ENCODE measurements at places on chromosomes 5 and 9.

DNA sequence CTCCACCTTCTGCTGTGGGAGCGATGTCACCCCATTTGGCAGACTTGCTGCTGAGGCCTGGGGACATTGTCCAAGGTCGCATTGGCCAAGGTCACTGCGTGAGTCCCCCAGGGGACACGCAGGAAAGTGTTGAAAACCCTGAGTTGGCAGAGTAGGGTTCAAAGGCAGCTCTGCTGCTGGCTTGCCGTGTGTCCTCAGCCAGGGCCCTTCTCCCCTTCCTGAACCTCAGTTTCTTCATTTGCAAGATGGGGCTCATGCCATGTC lies 14.0 kb downstream of the ASS1 start:
- no peak for DNase-seq

GRCh38 chr9:20591223-20591622 lies 31.1 kb downstream of the MLLT3 start:
- DNase-seq: no peak

DNA sequence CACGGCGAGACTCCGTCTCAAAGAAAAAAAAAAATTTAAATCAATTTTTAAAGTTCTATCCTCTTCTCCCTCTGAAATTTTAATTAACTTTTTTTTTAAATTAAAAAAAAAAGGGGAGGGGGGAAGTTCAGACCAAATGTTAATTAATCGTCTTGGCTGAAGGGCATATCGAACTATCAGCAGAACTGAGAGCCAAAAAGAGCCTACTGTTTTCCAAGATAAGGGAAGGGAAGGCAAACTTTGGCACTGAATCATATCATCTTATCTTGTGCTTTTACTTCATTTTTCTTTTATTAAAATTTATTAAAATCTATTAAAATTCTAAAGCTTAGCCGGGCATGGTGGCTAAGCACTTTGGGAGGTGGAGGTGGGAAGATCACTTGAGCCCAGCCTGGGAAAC lies 45.9 kb upstream of the MTMR12 start:
- DNase-seq: no peak

DNA sequence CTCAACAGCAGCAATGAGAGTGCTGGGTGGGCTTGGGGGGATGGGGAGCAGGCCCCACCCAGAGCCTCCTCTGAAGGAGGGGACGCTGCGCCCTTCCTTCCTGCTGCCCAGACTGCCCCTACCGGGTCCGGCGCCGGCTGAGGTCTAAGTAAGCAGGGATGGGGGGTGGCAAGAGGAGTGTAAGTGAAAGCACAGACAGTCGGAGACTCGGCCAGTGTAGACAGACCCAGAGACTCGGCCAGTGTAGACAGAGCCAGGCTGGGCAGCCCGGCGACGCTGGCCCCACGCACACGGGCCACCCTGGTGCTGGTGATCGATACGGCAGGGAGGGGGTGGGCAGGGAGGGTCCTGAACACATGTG lies 7.4 kb upstream of the ENTPD8 start:
- no peak for DNase-seq

GRCh38 chr5:143931986-143932385 lies 120.0 kb downstream of the HMHB1 start:
- DNase-seq: no peak

DNA sequence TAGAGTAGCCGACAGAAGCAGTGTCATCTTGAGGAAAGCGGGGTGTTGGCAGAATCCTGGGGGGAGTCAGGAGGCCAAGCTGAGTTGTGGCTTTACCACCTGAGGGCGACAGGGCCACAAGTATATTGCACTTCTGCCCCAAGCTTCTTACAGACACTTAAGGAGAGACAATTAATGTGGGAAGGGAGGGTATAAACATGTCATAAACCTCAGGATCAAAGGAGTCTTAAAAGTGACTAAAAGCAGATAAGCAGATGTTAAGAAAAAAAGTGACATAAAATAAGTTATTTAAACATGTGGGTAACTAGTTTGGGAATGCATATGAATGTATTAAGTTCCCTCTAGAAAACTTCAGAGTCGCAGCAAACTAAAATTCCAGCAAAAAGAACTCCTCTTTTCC lies 63.9 kb downstream of the ERAP1 start:
- DNase-seq: no peak

- no peak for DNase-seq
These were observed 24.0 kb downstream of the PTGES2 start for GRCh38 chr9:128103589-128103962.

DNA sequence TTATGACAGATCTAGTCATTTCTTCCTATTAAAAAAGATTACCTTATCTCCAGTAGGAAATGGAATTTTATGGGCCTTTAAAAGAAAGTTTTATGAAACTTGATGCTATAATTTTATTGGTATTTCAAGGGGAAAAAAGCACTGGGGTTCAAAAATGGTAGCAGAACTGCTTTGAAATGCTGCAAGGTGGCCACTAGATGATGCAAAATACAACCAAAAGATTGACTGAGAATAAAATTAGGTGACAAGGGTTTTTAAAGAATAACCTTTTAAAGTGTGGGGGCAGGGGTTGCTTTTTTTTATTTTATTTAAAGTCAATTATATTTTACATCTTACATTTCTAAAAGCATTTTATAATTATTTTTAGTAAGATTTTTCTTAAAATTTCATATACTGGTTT lies 61.7 kb downstream of the KLF9 start:
- no peak for DNase-seq

DNA sequence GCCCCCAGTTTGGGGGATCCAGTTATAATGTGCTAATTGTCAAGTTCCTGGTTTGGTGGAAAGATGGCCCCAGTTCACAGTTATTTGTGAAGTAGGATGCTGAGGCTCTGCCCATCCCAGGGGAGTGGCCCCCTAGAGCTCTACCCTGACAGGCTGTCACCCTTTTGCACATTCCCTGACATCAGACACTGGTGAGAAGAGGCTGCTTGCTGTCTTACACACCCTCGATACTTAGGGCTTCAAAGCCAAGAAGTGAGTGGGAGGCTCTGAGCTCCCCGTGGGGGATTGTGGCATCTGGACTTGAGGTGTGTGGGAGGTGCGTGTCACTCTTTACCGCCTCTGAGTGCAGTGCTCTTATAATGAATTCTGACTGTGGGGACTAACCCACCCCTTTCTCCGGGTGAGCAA lies 168.5 kb downstream of the DOCK2 start:
- no peak for DNase-seq

DNA sequence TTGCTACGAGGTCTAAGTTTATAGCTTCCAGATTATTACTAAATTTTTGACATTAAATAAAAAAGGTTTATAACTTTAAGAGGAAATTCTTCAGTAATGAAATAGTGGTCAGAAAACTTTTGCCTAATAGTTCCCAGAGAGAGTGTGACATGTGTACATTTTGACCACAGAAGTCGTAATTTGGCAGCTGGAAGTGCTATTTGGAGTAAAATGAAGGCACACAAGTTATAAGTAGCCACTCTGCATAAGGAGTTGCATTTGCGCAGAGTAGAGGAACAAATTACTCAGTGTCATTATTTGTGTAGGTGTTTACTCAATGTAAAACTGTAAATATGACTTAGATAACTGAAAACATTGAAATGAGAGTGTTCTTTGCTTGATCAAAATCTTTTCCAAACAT lies 408.4 kb downstream of the CCDC171 start:
- no peak for DNase-seq

DNA sequence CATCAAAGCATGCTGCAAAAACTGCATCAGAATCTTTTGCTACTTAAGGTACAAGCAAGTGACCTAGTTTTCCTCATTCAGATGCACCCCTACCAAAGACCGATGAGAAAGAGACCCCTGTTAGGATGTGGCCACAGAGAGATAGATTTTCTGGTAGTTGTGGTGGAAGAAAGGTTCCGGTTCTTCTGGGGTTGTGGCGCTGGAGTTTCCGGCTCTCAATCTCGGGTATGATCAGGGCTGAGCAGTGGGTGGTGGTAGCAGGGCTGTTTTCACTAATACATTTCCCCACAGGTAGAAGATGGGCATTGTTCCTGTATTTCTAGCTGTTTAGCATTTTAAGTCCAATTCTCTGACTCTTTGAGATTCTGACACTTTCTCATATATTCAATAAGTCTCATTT lies 58.4 kb downstream of the PCSK1 start:
- no peak for DNase-seq

DNA sequence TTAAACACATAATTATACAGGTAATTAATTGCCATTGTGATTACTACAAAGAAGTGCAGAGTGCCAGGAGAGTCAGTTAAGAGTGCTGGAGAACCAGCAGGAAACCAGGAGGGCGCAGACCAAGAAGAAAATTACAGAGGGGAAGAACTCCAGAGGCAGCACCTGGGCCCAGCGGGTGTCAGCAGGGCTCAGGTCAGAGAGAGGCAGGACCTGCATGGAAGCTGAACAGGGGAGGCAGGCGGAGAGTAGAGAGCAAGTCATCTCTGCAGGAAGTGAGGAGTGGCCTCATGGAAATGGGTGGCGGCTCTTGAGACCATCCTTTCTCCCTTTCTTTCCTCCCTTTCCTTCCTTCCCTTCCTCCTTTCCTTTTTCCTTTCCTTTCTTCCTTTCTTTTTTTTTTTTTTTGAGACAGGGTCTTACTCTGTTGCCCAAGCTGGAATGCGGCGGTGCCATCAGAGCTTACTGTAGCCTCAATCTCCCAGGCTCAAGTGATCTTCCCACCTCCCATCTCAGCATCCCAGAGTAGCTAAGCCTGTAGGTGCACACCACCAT lies 4.0 kb upstream of the ZBTB34 start:
- DNase-seq: no peak

DNA sequence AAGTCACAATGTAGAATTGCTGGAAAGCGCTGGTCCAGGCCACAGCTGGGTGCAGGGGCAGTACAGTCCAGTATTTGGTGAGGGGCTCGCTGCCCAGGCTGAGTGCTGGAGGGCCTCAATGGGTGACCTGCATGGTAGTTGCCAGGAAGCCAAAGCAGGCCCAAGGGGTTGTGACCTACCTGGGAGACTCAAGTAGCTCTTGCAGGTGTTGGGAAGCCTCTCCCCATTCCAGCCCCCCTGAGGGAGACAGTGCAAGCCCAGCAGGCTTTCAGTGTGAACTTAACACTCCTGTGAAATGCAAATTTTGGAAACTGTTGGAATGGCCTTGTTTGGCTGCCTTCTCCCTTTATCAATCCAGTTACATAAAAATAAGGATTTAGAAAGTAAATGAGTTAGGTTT lies 13.9 kb downstream of the KDM4C start:
- DNase-seq: no peak

DNA sequence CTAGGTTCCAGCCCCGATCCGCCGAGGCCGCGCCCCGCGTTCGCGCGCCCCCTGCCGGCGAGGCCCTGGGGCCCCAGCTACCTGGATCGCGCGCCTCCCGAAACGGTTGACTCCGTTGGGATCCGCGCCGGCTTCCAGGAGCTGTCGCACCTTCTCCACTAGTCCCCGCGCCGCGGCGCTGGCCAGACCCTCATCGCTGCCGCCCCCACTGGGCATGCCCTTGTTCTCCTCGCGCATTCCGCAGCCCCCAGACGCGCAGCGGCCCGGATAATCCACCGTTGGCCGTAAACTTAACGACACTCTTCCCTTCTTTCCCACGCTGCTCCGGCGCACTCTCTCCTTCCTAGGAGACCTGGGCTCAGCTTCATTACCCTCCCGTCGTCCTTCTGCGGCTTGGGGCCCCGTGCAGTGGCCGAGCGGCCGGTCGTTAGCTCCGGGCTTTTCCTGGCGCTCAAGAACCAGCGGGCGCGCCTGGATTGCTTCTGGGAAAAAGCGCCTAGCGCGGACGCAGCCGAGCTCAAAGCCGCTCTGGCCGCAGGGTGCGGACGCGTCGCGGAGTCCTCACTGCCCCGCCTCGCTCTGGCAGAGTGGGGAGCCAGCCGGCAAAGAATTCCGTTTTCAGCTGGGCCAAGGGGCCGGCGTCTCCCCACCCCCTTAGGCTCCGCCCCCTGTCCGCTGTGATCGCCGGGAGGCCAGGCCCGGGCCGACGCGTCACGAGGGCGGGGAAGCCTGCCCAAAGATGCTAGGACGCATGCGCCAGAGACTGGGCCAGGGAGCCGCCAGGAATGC lies at the start of gene CDKN2B:
CDKN2B (minus strand) TSS at position 589 of the 789 bp plus-strand sequence; CDS start at position 237, 352 bp downstream.
- DNase-seq: peak; percentile 84

DNA sequence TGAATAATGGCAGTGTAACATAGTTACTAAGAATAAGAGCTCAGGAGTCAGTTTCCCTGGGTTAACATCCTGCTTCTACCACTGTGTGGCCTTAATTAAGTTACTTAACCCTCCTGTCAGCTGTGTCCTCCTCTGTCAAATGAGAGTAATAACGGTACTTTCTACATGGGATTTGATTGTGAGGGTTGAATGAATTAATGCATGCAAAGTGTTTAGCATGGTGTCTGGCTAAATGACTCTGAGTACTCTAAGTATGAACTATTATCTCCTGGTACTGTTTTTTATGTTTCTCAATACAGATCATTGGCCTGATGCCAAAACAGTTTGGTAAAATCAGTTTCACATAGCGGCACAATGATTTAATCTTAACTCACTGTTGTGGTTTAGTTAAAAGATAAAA lies 19.6 kb downstream of the ZNF131 start:
- no peak for DNase-seq

DNA sequence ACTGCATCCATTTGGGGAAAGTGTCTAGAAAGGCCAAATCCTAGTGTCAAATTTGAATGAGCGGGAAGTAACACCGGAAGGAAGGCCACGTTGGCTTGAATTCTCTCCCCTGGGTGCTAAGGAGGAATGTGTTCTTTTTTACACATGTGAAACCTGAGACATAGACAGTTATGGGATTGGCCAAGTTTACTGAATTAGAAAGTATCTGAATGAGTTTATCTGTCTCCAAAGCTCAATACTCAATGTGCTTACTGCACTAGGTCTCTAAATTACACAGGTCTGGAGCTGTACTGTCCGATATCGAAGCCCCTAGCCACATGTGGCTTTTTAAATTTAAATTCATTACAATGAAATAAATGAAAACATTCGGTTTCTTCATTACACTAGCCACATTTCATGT lies 6.0 kb downstream of the DMRT1 start:
- no peak for DNase-seq

- DNase-seq: no peak
These were observed 388.7 kb upstream of the PTPRD start for GRCh38 chr9:11001546-11001945.

- DNase-seq: no peak
These were observed 3.7 kb downstream of the TUBB4B start for GRCh38 chr9:137244486-137245449.

- no peak for DNase-seq
These were observed 459.6 kb downstream of the RAB3C start for GRCh38 chr5:59042201-59043055.

- DNase-seq: no peak
These were observed 324.8 kb downstream of the TMEM38B start for GRCh38 chr9:106019039-106019680.

DNA sequence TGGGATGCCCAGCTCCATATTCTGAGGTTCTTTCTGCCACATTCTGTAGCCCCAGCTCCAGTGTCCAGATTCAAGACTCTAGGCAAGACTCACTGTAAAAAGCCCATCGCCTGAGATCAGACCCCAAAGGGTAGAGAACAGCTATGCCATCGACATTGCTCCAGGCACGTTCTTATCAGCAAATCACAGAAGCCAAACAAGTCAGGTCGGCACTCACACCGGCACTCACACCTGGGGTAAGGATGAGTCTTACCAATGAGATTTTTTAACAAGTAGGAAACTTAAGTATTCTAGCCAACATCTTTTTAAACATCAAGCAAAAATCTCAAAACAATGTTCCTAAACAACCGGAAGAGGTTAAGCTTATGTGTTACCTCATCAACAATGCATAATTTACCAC lies 2.4 kb downstream of the CDKN2AIPNL start:
- no peak for DNase-seq
